ENCODE measurements at places on chromosomes 5 and 9.

- no peak for DNase-seq
These were observed 113.1 kb upstream of the NIPBL start for GRCh38 chr5:36763454-36763853.

- no peak for DNase-seq
These were observed 40.2 kb upstream of the STARD4 start for GRCh38 chr5:111552492-111552891.

DNA sequence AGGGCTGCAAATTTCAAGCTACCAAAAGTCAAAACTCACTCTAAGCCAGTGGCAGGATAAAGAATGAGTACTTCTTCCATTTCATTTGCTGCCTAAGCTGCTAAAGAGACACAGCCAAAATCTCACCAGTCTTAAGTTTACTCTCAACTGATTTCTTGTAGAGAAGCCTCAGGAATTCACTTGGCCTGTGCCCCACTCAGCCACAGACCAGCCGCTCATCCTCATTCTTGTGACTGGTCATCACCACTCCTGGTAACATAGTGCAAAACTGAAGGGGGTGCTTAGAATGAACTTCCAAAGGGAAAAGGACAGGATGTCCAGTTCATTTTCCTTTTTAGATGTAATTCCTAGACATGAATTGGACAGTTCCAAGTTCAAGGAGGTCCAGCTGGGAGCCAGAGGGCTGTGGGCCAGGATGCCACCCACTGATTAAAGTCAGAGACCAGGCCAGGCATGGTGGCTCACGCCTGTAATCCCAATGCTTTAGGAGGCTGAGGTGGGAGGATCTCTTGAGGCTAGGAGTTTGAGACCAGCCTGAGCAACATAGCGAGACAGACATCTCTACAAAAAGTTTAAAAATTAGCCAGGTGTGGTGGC, 72.7 kb upstream of the RANBP3L start:
- no peak for DNase-seq

GRCh38 chr5:139862803-139863202, 67.2 kb downstream of the PSD2 start:
- no peak for DNase-seq

DNA sequence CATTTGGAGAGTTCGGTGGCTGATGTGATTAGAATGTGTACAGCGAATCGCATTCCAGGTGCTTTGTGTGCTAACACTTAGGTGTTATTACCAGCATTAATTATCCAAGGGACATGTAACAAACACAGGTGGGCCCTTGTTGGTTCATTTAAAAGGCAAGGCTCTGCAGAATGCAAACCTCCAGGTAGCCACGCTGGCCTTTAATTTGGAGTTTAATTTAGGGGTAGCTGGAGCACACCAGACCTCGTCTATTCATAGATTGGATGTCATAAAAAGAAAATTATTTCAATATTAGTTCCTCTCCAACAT, 191.1 kb downstream of the MAT2B start:
- DNase-seq, result no peak
